CD4-positive, alpha-beta T cell treated with Interleukin-1 beta for 1 hour (primary cell): ENCODE measurements at places on chromosomes 16 and 17.
A peak's percentile ranks its signal among the peaks of the same experiment; 100 is the strongest.

GRCh38 chr16:50812876-50813466, 71.1 kb downstream of the CYLD start:
- no peak for DNase-seq

DNA sequence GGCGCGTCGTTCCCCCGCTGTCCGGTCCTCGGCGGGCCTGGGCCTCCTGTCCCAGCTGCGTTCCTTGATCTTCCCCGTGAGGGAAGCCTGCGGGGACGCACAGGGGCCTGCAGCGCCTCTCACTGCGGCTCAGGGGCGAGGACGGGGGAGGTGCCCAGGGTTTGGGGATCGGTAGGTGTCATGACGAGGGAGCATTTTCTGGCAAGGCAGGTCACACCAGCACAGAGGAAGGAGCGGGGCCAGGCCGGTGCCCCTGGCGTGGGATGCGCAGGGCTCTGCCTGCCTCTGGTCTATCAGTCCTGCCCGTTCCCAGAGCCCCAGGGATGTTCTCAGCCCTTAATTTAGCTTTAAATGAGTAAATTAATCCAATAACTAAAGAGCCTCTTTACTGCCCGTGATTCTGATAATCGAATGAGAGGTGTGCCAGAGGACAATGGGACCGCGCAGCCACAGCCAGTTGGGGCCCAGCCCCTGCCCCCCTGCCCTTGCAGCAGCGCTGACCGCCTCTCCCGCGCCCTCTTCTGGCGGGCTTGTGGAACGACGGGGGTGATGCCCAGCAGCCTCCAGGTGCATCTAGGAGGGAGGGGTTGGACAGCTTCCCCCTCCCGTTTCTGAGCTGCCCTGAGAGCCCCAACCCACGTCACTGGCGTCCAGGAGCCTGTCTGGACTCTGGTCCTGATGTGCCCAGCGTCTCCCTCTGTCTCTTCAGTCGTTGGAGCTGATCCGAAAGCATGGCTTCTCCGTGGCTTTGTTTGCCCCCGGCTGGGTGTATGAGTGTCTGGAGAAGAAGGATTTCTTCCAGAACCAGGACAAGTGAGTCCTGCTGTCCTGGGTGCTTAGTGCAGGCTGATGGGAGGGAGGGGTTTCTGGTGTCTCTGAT, 7.9 kb downstream of the ENGASE start:
- DNase-seq: peak; percentile 55

DNA sequence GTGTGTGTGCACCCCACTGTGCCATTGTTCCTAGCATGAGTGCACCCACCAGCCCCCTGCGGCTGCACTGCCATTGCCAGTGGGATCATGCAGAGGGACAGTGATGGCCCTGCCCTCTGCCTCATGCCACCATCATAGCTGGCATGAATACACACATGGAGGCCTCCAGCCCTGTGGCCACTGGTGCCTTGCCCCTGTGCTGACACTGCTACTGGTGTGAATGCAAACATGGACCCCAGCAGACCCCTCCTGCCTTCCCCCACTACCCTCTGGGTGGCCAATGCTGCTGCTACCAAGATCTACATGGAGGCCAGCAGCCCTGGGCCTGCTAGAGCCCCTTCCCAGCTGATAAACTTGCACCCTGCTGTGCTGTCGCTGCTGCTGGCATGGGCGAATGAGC, 995.5 kb upstream of the GOT2 start:
- DNase-seq: no peak

DNA sequence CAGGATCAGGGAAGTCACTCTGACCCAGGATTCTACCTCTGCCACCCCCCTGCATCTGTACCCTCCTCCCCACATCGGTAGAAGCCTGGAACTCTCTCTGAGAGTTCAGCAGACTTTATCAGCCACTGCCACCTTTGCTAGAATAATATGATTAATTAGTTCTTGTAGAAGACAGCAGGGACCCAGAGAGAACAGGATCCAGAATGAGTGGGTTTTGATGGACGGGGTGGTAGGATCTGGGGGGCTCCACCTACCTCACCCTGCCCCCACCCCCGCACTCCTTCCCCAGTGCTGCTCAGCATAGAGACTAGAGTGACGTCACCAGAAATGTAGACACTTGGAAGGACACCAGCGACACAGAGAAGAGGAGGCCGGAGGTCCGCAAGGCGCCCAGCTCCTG, 33.5 kb downstream of the ABCC6 start:
- no peak for DNase-seq

DNA sequence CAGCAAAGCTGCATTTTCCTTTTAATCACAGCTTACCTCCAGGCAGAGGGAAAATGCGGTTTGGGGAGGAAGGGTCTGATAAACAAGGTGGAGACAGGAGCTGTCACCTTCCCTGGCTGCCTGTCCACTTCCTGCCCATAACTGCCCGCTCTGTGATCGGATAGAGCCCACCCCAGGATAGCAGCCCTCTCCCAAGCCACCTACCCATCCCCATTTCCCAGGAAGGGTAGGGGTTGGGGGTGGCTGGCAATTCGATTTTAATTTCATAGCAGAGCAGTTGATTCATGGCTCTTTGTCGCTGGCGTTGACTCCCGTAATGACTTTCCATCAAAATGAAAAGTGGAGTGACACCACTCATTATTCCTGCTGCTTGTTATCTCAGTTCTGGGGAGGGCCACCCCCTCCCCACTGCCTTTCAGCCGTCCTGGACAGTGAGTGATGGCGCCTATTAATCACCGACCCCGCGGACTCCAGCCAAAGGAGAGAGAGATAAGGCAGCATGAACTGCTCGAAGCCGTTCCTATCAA, 11.2 kb downstream of the CDK5RAP3 start:
- DNase-seq: no peak

- no peak for DNase-seq
These were observed 199.7 kb upstream of the ASIC2 start for GRCh38 chr17:33492731-33493265.

- DNase-seq: no peak
These were observed 49.3 kb downstream of the NSRP1 start for GRCh38 chr17:30165960-30166359.

GRCh38 chr16:72226136-72226535, 54.2 kb upstream of the PMFBP1 start:
- no peak for DNase-seq

- DNase-seq: no peak
These were observed 149.9 kb downstream of the SLC39A11 start for GRCh38 chr17:72942579-72942978.

DNA sequence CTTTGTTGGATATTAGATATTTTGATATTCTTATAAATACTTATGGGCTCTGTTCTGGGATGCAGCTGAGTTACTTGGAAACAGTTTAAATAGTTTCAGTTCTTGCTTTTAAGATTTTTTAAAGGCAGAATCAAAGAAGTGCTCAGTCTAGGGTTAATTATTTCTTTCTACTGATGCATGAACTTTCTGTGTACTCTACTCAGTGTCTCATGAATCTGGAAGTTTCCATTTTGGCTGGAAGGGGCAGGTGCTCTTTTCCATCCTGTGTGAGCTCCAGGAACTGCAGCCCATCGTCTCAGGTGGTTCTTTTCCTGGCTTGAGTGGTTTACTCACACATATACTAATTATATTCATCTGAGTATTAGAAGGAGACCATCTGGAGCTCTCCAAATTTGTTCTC, 61.1 kb upstream of the CPHXL start:
- DNase-seq: no peak

DNA sequence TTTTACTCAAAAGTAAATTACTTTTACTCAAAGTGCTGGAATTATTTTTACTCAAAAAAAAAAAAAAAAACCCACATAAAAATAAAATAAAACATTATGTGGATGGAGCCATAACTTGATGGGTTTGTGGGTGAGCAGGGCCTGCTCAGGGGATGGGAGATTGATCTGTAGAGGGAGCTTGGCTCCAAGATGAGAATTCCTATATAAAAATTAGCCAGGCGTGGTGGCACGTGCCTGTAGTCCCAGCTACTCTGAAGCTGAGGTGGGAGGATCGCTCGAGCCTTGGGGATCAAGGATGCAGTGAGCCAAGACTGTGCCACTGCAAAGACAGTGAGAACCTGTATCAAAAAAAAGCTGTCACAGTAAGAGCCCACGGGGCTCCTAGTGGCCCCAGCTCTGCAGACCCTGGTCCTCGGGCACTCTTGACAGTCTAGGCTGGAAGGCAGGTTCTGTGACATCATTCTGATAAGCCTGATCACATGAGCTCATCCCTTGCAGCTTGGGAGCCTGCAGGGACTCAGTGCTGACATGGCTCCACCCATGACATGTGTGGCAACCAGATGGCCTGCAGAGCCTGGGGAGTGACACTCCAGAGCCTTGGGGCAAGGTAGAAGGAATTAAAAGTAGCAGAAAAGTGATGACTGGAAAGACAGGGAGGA, 42.5 kb downstream of the ST3GAL2 start:
- no peak for DNase-seq

DNA sequence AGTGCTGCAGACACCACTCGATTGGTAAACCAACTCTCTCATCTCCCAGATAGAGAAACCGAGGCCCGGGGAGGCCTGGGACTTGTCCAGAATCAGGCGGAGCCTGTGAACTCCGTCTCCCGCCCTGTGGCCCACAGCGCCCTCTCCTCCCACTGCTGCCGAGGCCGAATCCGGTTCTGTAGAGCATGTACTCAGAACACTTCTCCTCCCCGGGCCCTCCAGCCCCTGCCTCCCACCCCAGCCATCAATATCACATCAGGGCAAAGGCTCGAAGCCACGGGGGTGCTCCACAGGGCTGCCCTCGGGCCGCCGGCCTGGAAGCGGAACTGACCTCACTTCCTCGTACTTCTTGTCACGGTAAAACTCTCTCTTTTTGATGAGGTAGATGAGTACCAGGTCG, 13.0 kb downstream of the EMC6 start:
- no peak for DNase-seq

DNA sequence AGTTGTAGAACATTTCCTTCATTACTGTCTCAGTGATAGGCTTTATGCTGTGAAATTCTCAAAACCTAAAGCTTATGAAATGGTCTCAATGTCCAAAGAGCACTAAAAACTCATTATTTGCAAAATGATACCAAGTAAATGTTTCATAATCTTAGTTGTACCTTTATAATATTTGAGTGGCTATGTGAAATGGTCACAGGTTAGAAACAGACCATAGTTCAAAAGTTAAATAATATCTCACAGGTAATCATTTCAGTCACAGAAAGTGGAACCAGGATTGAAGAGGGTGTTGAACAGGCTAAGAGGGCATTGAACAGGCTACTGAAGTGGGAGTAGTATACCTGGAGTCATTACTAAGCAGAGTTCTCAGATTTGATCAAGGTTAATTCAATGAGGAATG, 2.9 kb downstream of the RDM1 start:
- no peak for DNase-seq

- no peak for DNase-seq
These were observed 1.4 kb downstream of the SARM1 start for GRCh38 chr17:28372945-28373274.

DNA sequence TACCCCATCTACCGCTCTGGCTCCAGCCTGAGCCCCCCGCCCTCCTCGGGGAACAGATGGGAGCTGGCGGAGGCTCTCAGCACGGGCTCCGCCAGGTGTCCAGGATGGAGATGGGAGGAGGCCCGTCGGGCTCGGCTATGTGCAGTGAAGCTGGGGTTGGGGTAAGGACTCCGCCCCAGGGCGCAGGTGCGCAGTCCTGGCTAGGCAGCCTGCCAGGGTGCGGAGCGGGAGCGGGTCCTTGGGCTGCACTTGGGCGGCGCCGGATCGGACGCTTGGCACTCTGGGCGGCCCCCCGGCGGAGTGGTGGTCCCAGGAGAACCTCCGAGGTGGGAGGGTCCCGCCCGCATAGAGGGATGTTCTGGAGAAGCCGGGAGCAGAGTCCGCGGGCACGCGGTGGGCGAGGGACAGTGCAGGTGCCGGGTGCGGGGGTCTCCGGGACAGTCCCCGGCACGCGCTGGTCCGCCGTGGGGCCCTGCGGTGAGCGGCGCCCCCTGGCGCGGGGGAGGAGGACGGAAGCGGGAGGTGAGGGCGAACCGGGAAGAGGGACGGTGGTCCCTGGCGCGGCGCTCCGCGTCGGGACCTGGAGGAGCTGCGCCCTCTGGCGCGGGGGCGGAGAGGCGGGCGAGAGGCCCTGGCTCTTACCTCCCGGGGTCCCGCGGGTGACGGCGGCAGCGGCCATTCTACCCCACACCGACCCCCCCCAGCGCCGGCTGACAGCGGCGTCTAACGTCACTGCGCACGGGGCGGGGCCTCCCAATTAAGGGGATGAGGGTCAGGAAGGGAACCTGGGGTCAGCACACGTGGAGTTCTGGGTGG, at the start of gene CAMTA2:
Gene CAMTA2 (minus strand): TSS at position 725 of the 816 bp plus-strand sequence. CDS start 1,453 bp downstream, outside the sequence.
- DNase-seq: peak; percentile 87

DNA sequence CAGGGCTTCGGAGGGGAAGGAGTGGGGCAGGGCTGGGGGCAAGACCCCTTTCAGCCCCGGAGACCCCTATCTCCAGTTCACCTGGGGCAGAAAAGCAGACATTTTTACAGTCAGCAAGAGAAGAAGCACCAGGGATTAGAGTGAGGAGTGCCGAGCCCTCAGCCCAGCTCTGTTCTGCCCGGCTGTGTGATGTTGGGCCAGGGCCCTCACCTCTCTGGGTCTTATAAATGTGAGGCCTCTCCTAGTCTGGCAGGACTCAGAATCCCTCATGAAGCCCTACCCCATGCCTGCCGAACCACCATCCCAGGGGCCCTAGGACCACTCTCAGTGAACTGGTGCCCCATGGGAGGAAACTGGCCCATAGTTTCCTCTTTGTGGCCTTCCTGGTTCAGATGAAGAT, 12.8 kb downstream of the CX3CL1 start:
- DNase-seq: no peak

DNA sequence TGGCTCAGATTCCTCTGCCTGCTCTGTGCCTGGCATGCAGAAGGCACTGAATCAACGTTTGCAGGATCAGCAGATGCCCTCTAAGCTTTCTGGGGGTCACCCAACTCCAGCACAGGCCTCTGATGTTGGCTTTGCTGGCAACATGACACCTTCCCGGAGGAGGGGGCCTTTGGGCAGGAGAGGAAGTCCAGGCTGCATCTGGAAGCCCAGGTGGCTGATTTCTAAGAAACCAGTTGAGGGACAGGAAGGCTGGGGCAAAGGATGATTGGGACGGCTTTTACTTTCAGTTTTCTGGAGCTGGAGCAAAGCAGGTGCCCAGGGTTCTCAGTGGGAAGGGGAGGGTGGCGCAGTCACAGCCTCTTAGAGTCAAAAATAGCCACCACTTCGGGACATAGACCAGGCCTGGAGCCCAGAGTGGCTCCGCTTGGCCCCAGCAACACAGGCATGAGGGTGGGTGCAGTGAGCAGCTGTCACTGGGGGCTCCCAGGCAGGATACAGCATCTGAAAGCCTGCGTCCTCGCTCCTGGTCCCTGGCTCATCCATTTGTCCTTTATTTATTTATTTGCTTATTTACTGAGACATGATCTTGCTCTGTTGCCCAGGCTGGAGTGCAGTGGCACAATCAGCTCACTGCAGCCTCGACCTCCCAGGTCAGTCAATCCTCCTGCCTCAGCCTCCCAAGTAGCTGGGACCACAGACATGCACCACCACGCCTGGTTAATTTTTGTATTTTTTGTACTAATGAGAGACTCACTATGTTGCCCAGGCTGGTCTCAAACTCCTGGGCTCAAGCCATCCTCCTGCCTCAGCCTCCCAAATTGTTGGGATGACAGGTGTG, 15.1 kb downstream of the SOCS1 start:
- no peak for DNase-seq
